ENCODE measurements at places on chromosomes 11 and 22. TPM values are rescaled to one million over a fixed set of nuclear protein-coding genes. Genes with fewer than 3 reads are reported as not detected.

The MRGPRE gene
- not detected for polyA plus RNA-seq

DNA sequence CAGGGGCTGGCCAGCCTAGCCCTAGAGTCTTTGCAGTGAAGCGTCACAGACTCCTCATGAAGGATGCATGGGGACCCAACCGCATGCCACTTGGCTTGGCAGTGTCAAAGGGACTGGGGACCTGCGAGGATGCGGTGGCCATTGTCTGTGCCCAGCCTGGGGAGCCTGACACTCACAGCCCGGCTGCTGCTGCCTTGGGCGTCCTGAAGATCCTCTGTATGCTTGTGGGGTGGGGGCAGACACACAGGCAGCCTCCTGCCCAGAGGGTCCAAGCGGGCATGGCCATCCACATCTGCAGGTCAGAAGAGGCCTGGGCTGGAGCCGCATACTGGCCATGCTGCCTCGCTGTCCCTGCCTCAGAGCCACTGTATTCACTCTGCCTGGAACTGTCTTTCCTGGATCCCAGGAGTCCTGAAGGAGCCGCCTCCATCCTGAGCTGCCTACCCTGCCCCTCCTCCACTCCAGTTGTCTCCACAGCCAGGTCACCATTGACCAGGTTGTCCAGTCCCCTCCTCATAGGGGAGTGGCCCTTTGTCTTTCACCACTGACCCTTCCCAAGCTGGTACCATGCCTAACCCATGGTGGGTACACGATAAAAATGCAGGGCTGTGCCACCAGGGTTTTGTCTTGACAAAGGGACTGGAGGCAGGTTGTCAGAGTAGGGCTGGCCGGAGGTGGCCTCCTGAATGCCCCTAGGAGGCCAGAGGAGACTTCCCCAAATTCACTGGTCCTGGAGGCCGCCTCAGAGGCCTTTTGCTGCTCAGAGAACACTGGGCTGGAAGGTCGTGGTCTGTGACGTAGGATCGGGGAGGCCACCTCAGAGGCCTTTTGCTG is 107.0 kb downstream of the KCNQ1OT1 start:
- no peak for DNase-seq

DNA sequence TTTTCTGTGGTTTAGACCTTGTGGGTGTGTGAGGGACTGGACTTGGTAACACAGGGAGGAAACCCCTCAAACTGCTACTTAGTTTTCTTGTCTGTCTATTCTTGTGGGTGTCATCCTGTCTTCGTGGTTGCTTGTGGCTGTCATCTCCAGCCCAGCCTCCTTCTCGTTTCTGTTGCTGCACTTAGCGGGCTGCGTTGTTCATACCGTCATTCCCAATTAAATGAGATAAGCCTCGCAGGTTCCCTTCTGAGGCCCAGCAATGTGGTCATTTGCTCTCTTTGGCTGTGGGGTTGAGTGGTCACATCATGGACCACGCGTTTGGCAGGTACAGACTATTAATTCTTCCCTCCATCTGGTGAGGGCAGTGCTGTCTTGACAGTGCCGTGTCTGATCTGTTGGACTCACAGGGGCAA is 18.8 kb downstream of the PANX1 start:
- DNase-seq, result no peak

- no peak for DNase-seq
Measured at GRCh38 chr11:43907028-43907975, 26.7 kb downstream of the ALKBH3 start.

DNA sequence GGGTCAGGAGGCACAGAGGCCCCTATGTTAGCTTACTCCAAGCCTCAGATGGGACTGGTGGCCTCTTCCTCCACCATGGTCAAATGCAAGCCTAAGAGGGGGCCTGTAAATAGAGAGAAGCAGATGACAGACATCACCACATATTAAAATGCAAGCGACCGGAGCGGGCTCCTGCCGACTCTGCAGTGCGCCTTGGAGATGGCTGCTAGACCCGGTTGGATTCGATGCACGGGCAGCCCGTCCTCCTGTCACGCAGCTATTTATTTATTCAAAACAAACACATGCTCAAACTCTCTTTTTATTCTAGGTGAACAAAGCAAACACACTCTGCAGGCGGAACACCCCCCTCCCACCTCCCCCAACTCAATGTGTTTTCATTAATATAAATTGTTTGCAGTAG is 208.0 kb downstream of the DSCAML1 start:
- DNase-seq, result no peak

The OR52E8 gene
- polyA plus RNA-seq, result not detected

The LGALS12 gene
- 0.10 TPM for polyA plus RNA-seq

All from right renal cortex interstitium (tissue), 3 donors.